ENCODE measurements at places on chromosomes 5 and 9.

DNA sequence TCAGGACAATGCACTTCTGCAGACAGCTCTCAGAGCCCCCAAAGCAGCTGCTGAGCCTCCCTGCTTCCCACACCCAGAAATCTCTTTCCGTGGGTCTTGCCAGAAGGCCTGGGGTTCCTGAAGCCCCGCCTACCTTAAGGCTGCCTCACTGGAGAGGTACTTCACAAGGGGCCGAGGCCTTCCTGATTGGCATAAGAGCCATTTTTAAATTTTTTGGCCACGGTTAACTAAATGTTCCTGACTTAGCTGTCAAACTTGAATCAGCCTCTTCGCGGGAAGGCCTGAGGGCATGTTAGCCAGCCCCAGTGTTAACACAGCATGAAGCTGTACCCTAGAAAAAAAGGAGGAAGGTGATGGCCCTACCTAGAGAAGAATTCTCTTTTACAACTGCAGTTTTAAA is 20.7 kb upstream of the EPB41L4B start:
- no peak for DNase-seq

DNA sequence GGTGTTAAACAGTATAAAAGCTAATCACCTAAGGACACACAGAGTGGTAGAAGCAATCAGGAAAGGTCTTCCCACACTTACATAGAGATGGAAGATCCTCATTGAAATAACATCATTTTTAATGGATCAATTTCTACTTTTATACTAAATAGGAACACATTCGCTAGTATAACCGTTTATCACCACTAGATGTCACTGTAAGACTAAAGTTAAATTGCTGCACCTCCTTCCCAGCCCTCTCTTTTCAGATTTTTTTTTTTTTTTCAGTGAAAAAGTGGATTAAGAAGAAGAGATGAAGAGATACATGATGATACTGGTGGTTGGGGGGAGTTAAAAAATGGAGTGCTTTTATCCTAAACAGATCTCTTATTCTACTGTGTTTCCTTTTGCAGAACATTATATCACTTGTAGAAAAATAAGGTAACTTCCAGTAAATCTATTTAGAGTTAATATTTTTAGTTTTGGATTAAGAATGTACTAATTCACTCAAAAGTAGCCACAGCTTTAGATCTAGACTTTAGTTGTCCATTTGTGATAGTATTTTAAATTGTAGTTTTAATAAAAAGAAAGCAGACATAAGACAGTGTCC is 116.9 kb upstream of the ARRDC3 start:
- peak; percentile 16 for DNase-seq

DNA sequence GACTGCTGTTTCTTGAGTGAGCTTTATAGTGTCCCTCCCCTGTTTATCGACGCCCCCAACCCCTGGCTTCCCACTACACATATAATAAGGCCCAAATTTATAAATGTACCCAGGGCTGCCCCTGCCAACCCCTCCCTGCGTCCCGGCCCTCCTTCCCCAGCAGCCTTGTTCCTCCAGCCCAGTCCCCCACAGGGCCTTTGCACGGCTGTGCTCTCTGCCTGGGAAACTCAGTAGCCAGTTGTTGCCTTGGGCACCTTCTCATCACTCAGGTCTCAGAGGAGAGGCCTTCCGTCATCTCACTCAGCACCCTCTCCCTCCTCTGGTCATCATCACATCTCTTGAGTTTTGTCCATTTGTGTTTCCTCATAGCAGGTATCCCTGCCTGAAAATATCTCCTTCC is 15.8 kb upstream of the UNC5A start:
- DNase-seq = no peak

DNA sequence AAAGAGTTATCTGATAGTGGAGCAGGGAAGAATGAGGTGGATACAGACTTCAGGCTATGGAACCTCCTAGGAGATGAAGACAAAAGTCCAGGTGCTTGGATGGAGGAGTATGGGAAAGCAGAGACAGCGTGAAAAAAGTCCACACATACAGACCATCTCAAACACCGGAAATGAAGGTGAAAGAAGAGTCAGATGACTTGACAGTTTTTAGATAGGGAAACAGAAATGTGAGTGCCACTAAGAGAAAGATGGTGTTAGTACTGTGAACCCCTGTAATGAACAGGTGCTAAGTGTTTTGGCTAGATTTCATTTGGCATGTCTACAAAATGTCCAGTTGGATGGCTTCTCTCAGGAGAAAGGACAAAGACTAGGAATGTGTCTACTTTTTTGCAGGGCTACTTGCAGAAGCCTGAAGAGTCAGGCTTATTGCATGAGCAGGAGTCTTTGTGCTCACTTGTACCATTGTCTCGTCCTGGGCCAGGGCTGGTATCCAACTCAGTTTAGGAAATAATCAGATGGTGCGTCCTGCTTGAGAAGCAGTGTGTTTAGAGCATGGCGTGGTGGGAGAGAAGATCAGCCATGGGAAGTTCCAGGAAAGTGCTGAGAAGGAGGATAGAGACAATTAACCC is 90.6 kb upstream of the STARD4 start:
- DNase-seq = no peak

- DNase-seq = peak; percentile 99
These were observed 82.7 kb downstream of the C9orf152 start for GRCh38 chr9:110125207-110125751.

DNA sequence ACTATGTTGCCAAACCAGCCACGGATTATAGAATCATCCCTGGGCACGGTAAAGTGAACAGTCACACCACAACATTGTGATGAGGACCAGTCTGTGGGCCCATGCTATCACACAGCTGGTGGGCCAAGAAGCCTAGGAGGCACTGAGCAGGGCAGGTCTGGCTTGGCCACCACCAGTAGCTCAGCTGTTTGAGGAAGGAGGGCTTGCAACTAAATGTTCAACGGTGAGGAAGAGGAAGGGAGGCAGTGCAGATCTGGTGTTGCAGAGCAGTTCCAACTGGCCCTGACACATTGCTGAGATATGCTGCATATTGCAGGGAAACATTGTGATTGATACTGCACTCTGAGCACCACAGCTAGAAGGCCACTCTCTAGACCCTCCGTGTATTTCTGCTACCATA is 77.9 kb upstream of the ATG10 start:
- DNase-seq = no peak

DNA sequence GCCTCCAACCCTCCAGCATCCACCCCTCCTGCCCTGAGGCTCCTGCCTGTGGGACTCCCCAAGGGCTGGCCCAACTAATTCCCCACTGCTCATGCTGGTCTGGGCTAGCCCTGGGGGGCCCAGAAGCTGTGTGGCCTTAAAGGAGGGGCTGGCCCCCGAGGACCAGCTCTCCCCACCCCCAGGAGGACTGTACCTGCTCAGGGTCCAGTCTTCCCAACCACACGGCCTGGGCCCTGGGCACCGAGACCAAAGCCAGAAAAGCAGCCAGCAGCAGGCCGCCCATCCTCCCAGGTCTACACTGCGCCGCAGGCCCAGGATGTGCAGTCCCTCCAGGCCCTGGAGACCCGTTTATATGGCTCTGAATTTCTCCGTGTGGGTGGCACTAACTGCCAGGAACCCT is at the start of gene LCN6:
Gene LCN6 (minus strand): TSS at position 325 of the 400 bp plus-strand sequence. CDS start 42 bp downstream, at position 283.
- no peak for DNase-seq

DNA sequence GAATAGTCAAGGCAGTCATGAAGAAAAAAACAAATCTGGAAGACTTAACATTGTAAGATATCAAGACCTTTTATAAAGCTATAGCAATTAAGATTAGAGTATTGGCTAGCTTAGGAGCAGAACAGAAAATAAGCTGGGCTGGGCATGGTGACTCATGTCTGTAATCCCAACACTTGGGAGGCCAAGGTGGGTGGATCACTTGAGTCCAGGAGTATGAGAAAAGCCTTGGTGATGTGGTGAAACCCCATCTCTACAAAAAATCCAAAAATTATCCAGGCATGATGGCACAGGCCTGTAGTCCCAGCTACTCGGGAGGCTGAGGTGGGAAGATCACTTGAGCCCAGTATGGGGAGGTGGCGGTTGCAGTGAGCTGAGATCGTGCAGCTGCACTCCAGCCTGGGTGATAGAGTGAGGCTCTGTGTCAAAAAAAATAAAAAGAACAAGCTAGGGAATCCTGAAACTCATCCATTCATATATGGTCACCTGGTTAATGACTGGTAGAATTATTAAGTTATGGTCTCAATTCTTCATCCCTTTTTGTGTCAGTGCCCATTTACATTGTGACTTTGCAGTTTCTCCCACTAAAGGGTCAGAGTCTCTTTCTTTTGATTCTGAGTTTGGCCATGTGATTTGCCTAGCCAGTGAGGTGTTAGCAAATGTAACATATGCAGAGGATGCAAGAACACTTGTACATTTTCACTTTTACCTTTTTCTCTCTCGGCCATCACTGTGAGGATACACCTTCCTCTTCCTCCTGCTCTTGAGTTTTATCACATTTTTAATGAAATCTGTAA is 144.6 kb upstream of the SGCD start:
- no peak for DNase-seq

GRCh38 chr5:127051591-127051990 is 21.2 kb upstream of the MARCHF3 start:
- DNase-seq = no peak

- DNase-seq = no peak
These were observed 73.6 kb upstream of the SUSD1 start for GRCh38 chr9:112248722-112249121.

DNA sequence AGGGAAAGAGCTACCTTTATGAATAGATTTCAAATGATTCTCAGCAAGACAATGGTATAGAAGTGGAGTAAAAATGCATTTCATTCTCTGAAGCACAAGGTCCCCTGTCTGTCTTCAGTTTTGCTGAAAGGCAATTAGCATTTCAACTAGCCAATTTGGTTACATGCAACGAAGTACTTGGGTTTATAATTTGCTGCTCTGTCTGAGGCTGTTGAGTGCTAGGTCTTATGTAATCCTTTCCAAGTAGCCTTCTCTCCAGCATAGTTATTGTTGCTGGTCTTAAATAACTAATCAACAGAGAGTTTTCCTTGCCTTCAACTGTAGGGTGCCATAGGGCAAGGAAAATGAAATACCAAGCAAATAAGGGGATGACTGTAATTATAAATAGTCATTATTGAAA is 4.5 kb downstream of the ADGRV1 start:
- no peak for DNase-seq

- no peak for DNase-seq
These were observed 19.8 kb upstream of the ALDH1A1 start for GRCh38 chr9:72972636-72973035.

DNA sequence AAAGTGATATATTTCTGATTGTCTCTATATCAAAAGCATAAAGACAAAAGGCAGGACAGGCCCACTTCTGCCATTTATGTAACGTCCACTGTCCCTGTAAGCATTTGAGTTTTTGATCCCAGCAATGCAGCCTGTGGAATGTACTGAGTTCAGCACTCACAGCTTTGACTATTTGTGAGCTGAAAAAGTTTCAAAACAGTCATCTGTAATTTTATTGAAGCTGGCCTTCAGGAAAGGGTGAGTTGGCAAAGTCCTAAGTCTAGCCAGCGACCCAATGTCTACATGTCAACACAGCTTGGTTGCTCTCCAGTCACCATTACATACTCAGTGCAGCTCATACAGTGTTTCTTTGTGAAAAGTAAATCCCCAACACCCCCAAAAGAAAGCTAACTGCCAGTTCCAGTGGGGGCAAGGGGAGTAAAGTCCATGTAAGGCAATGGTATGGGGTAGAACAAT is 9.7 kb downstream of the LIFR start:
- DNase-seq = no peak

GRCh38 chr9:13759551-13759950 is 480.1 kb upstream of the MPDZ start:
- DNase-seq = no peak

- DNase-seq = no peak
These were observed 114.8 kb downstream of the ZNF622 start for GRCh38 chr5:16350816-16351215.

DNA sequence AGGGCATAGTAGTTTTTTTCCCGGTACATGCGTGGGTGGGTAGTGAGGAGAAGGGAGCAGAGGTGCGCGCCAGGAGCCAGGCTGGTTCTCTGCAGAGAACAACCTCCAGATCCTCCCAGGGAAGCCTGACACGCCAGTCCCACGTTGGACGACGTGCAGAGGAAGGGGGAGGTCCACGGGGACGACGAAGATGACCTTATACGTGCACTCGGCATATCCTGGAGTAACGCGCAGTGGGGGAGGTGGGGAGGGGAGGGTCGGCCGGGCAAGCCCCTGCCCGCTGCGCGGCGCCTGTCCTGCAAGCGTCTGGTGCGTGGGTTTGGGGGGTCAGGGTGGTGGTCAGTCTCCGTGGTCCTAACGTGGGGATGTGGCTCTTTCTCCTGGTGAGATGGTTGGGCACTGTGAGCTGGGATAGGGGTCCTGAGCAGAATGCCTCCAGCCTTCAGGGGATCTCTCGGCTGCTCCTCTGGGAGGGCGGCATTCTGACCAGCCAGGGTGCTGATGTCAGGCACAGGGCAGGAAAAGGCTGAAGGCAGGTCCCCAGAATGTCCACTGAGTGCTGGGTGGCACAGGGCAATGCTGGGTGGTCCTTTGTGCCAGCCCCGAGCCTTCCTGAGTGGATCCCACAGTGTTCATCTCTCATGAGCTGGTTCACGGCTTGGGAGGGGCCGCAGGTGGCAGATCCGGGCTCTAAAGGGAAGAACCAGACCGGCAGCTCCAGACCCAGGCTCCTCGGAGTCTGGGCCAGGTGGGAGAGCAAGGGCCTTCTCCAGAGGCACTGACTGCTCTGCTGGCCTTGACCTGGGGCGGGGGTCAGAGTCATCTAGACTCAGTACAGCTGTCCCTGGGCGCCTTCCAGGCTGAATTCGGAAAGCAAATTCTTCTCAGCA is 10.5 kb upstream of the SCGB3A1 start:
- DNase-seq = no peak

GRCh38 chr5:86977190-86977589 is 290.5 kb upstream of the RASA1 start:
- no peak for DNase-seq

- DNase-seq = no peak
These were observed 5.5 kb downstream of the NR3C1 start for GRCh38 chr5:143398053-143398355.

- DNase-seq = no peak
These were observed 142.1 kb upstream of the GLRA1 start for GRCh38 chr5:152066784-152067183.

GRCh38 chr9:7180247-7180646 is 422.5 kb downstream of the KDM4C start:
- DNase-seq = no peak

DNA sequence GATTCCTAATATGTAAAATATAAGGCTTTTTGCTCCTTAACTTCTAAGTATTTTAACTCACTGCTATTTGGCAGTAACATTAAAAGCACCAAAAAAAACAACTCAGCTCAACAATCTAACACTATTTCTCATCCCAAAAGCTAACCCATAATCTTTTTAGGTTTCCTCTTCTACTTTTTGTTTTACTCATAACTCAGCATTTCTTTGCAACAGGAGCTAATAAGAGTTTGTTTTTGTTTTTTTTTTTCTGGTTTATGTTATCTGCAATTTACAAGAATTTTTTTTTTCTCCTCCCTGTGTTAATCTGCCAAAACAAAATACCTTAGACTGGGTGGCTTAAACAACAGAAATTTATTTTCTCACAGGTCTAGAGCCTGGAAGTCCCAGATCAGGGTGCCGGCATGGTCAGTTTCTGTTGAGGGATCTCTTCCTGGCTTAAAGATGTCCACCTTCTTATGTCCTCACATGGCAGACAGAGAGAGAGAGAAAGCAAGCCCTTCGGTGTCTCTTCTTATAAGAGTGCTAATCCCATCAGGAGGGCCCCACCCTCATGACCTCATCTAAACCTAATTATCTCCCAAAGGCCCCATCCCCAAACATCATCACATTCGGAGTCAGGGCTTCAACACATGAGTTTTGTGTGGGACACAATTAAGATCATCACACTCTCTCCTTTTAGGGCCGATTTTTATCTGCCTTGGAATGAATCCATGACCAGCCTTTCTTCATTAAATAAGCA is 31.2 kb downstream of the ARL15 start:
- no peak for DNase-seq

- no peak for DNase-seq
These were observed 71.8 kb downstream of the RAPGEF1 start for GRCh38 chr9:131668057-131668438.

GRCh38 chr9:132878695-132879456 is at the start of gene SPACA9:
TSS of gene SPACA9 (plus strand) at chr9:132878898. CDS start at chr9:132883948, 5,050 bp downstream.
- no peak for DNase-seq
